GM12865 (cell line): ENCODE measurements at places on chromosomes 5 and 9.
A peak's percentile ranks its signal among the peaks of the same experiment; 100 is the strongest.

- no peak for DNase-seq
These were observed 5.5 kb upstream of the SMIM32 start for GRCh38 chr5:136198453-136198852.

DNA sequence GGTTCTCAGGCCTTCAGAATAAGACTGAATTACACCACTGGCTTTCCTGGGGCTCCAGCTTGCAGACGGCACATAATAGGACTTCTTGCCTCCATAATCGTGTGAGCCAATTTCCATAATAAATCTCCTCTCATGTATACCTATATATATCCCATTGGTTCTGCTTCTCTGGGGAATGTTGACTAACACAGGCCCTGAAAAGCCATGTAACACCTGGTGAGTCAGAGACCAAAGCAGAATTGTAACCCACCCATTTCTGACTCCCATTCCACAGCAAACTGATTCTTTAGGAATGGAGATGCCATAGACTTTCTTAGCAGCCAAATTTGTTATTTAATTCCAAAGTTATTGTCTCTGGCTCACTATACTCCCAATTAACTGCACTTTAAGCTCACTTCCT lies 85.4 kb upstream of the AGXT2 start:
- no peak for DNase-seq

DNA sequence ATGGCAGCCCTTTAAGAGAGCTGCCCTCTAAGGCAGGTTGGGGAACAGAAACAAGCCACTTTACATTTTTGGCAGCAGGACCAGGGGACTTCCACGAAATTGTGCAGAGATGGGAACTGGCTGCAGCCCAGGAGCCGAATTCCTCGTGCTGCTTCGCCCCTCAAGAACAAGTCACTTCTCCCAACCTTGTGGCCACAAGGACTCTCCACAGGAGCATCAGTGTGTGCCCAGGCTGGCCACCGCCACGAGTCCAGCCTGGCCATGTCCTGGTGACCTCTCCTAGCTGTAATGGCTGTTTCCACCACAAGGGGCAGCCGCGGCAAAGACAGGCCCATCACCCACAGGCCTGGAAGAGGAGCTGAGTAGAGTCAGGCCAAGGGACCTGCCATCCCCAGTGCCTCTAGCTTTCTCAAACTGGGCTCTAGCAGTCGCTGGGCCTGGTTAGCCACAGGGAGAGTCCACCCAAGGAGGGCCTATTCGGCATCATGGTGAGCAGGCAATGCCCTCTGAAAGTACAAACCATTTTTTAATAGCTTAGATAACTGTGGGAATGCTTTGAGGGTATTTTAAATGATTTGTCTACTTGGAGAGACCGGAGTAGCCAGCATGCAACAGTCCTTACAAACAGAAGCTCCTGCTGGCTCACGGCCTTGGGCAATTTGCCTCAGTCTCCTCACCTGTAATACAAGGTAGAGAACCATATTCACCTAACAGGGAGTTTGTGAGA lies 129.0 kb downstream of the COL23A1 start:
- DNase-seq, result peak; percentile 44

- DNase-seq, result peak; percentile 18
These were observed 54.3 kb downstream of the NUP214 start for GRCh38 chr9:131179561-131180219.

DNA sequence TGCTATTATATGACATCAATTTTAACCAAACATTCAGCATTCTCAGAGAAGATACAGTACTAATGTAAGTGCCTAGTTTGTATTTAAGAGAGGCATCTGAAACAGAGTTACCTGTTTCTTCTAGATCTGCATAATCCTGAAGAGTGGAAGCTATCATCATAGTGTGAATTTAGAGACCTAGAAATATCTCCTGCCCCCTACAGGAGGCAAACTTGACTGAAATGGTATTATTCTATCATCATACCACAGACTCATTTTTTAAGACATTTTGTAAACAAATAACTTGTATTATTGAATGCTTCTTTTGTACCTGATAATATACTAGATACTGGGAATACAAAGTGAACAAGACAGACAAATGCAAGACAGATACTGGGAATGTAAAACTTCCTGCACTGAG lies 216.8 kb upstream of the RPS23 start:
- no peak for DNase-seq

- no peak for DNase-seq
These were observed 341.0 kb upstream of the POU5F2 start for GRCh38 chr5:94082405-94082804.

DNA sequence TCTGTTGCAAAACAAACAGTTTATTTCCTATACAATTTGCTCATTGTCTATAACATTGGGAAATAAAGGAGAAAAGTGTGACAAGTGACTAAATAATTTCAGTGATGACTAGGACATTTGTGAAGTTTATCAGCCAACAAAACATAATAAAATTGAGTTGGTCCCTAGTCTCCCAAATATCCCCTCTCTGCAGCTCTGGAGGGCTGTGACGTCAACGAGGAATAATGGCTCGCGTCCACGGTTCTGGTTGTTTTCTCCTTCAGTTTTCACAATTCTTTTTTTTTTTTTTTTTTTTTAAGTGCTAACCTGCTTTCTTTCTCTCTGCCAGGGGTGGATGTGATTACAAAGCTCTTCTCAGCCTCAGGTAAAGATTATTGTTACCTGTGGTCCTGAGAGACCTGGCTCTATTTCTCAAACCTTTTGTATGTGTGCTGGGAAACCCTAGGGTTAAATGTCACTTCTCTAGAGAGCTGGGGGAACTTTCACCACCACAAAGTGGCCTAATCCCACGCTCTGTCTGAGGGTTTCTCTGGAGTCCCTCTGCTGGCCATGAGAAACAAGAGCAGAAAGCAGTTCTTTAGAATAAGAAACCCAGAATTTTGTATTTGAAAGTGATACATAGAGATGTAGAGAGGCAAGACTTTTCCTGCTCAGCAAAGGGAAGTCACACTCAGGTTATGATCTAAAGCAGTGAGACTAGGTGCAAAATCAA lies 36.2 kb upstream of the ANKRD55 start:
- DNase-seq, result peak; percentile 72

DNA sequence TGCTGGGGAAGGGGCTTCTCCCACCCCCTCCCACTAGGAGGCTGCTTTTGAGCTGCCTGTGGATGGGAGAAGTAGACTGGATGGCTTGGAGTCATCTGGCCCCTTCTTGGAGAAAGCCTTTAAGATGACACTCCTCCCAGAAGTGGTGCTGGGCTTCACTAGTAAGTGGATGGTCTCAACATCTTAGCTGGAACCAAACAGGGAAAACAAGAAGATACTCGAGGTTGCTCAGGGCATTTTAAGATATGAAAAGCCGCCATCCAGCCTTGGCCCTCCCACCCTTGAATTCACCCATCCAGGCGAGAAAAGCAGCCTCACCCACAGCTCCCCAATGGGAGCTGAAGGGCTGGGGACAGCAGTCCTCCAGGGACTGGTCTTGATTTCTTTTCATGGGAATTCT lies 7.8 kb upstream of the SMIM32 start:
- no peak for DNase-seq

- no peak for DNase-seq
These were observed 113.3 kb upstream of the CAST start for GRCh38 chr5:96548905-96549304.

DNA sequence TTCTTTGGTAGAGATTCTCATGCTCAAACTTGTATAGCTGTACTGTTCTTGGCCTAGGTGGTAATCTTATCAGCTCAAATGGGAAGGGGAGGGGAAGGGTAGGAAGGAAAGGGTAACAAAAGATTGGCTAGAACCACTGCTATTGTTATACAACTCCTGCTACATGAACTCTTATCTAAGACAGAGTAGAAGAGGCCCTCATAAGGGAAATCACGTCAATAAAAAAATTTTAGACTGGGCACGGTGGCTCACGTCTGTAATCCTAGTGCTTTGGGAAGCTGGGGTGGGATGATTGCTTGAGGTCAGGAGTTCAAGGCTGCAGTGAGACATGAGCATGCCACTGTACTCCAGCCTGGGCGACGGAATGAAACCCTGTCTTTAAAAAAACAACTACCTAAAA lies 15.9 kb downstream of the STOM start:
- no peak for DNase-seq

DNA sequence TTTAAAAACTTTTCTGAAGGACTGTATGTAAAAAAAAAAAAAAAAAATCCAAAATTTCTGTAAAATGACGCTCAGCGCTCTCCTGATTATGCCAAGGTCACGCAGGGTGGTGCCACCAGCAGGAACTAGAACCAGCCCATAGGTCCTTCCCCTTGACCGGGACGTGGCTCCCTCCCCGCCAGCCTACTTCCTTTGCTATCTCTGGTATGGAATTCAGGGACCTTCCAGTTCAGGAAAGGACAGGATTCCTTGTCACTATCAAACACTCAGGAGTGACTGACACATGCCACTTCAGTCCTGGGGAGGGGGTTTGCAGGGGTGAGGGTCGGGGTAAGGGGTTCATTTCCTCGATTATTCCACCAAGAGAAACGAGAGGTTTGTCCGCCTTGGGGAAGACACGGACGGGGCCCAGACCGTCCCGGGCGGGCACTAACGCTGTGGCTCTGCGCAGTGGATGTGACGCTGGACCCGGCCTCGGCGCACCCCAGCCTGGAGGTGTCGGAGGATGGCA lies 18.8 kb downstream of the BTNL9 start:
- DNase-seq, result no peak

DNA sequence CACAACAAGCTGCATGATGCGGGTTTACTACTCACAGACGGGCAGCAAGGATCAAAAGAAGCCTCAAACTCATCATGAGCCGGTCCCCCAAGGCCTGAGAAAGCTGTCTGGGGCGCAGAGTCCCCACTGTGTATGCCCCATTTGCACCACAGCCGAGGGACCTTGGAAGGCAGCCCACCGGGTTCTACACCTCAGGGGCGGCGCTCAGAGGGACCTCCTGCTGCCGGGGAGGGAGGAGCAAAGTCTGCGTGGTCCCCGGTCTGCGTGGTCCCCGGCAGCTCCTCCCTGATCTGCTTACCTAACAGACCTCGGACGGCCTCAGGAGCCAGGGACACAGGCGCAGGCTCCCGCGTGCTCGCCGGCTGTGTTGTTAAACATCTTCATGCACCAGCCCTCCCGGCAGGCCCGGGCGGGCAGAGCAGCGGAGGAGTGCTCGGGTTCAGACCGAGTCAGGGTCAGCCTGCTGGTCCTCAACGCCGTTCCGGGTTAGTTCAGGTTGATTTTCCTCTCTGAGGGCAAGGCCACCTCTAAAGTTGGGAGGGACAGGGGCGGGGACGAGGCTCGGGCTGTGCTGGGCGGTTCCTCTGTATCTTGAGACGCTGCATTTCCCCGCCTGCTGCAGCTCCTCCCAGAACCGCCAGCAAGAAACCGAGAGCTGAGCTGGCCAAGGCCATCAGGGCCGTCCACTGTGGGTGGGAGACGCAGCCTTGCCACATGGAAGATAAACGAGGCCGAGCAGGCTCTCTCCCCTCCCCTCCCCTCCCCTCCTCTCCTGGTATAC lies 74.6 kb downstream of the MRPL36 start:
- no peak for DNase-seq

DNA sequence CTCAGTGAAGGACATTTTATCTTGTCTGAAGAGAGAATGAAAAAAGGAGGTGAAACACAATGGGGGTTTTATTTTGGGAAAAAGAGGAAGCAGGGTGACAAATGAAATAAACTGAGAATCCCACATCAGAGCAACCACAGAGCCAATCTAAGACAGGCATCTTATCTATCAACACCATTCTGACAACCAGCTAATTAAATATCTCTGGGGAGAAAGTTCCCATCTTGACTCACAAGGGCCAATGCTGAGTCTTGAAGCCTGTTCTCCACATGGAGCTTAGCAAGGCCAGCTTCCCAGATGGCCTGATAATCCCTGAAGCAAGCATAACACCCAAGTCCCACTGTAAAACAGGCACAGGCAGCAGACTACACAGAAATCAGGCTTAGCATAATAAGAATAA lies 30.4 kb downstream of the DPYSL3 start:
- DNase-seq, result no peak

DNA sequence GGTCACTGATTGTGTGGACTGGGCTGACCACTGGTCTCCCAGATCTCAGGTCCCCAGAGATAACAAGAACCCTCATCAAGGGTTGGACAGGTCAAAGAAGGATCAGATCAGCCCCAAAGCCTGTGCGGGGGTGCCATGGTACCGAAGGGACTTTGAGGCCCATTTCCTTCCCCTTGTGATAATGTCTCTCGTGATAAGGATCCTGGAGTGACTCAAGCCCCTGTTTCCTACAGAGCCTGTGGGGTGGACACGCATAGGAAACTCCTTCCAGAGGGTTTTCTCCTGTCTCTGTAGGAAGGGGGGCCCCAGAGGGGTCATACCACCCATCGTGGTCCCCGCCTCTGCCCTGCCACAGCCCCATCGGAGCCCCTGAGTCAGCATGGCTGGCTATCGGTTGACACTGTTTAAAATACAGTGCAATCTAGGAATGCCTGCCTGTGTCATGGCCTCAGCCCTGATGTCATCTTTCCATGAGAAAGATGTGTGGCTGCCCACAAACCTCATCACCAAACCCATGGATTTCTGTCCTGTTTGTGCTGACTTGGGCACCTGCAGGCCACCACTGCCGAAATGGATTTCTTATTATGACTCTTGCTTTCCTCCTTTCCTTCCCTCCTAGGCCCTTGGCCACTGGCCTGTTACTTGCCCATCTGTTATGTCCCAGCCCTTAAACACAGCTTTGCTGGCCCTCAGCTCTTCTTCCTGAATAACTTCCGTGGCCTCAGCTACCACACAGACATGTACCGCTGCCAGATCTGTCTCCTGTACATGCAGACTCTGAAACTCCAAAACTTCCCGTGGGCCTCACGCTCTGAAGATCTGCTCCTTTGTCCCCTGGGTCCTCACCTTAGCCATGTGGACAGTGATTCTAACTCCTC lies 2.9 kb upstream of the CSF2 start:
- DNase-seq, result no peak

DNA sequence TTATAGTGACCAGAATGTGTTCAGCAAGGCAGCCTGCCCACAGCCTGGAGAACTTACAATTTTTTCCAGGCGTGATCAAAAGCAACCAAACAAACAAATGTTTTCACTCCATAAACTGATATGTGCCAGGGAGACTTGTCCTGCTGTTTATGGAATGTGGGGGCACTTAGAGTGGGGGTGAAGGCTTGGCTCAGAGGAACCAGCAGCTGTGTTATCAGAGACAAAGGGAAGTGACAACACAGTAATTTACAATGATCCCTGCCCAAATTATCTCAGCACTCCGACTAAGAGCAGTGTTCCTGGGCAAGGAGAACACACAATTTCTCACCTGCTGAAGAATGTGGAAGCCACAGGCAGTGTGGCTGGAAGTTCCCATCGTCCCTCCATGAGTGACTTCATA lies 429.1 kb upstream of the IRX4 start:
- DNase-seq, result no peak

DNA sequence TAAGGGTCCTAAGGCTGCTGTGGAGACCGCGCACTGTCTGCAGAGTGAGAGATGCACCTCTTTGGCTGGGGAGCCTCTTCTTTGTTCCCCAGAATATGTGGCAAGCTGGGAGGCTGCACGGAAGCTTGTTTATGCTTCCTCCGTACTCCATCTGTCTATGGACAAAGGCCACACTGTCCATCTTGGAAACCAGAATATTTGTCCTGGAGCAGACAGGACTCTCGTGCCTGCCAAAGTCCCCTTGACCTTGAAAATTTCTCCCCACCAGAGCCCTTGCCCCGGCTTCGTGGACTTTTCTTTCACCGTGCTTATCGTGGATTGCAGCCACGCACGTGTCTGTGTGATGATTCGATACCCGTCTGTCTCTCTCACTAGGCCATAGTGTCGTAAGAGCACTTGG lies 147.4 kb downstream of the NSG2 start:
- no peak for DNase-seq
